NCI-H1436 treated with DMSO at 0.1 percent for 48 hours (cell line): ENCODE measurements at places on chromosomes 16 and 17.

- DNase-seq: no peak
Measured at GRCh38 chr16:48385253-48386150, at the start of gene SIAH1. Gene SIAH1, minus strand, starts transcription at chr16:48385413. Its CDS starts 22,985 bp downstream, at chr16:48362428.

DNA sequence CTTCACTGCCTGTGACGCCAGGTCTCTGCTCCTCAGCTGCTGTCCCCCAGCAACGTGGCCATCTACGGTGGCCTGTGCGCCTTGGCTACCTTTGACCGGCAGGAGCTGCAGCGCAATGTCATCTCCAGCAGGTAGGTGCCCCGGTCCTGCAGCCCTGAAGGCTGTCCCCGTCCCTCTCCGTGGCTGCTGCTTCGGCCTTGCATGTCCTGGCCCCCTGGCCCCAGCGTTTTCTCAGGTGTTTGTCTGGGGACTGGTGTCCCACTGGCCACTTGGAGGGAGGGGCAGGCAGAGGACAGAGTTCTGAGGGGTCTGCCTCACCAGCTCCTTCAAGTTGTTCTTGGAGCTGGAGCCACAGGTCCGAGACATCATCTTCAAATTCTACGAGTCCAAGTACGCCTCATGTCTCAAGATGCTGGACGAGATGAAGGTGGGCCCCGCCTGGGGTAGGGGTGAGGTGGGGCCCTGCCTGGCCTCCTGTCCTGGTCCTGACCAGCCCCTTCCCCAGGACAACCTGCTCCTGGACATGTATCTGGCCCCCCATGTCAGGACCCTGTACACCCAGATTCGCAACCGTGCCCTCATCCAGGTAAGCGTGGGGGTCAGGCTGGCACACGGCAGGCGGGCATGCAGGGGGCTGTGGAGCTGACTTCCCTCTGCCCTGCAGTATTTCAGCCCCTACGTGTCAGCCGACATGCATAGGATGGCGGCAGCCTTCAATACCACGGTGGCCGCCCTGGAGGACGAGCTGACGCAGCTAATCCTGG lies 4.4 kb downstream of the GPS1 start:
- DNase-seq: no peak

- no peak for DNase-seq
Measured at GRCh38 chr16:85005285-85006069, 5.9 kb downstream of the ZDHHC7 start.

GRCh38 chr16:50309527-50310307 lies 43.4 kb downstream of the ADCY7 start:
- no peak for DNase-seq

DNA sequence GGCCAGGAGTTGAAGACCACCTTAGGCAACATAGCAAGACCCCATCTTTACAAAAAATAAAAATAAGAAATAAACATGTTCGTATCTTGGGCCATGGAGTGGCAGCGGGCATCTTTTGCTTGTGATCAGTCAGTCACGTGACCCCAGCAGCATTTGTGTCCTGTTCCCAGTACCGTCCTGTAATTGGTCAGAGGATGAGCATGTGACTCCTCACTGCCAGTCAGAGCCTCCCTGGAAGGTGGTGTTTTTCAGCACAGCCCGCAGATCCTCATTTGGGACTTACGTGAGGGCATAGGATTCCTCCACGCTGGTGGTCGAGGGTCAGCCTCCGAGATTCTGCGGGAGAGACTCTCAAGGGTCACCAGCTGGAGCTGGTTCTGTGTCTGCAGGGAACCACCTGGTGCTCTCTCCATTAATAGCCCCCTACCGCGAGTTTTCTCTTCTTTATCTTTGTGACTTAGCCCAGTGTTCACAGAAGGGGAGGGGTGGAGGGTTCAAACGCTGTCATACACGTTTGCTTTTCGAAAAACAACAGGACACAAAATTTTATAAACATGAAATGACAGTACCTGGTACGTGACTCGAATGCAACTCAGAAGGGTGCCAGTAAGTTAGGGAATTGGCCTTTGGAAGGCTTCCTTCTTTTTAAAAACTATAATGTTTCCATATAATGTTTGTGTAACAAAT lies 17.2 kb downstream of the MRC2 start:
- no peak for DNase-seq

DNA sequence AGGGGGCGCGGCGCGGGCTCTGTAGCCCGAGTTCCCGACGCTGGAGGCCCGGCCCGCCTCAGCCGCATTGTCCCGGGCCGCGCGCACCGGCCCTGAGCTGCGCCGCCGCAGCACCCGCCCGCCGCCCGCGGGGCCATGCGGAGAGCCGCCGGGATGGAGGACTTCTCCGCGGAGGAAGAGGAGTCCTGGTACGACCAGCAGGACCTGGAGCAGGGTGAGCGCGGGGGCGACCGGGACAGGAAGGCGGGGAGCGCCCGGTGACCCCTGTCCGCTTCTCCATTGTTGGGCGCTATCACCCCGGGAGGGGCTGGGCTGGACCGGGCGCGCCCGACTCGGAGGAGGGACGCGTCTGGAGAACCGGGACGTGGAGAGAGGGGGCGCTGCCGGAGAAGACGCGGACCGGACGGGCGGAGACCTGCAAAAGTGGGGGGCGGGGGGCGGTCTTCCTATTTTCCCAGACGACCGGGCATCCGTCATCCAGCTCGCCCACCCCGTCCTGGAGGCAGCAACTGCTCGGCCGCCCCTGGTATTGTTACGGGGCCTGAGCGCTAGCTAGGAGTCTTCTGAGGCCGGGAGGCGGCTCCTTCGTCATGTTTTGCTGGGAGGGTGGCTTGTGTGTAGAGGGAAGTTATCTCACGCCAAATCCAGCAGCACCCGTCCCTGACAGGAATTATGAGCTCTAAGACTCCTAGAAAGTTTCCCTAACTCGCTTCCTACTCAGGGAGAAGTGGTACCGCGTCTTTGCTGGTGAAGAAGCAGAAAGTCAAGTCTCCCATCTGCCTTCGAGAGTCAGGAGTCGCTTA lies 678 bp downstream of the CDR2L start:
- DNase-seq: no peak

DNA sequence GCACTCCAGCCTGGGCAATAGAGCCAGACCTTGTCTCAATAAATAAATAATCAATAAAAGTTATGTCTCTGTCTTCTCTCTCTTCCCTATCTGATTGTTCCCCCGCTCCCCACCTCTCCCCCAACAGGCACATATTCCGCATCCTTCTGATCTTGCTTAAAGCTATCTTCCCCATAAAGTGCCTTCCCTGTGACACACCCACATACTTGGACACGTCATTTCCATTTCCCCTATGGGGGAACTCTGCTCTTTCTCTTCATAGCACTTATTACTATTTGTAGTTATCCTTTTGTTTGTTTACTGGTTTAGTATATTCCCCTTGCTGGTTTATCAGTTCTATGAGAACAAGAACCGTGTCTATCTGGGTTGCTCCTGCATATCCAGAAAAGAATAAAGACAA lies 14.9 kb downstream of the MYO1D start:
- DNase-seq: no peak

GRCh38 chr16:23960081-23960885 lies 124.5 kb downstream of the PRKCB start:
- DNase-seq: no peak

DNA sequence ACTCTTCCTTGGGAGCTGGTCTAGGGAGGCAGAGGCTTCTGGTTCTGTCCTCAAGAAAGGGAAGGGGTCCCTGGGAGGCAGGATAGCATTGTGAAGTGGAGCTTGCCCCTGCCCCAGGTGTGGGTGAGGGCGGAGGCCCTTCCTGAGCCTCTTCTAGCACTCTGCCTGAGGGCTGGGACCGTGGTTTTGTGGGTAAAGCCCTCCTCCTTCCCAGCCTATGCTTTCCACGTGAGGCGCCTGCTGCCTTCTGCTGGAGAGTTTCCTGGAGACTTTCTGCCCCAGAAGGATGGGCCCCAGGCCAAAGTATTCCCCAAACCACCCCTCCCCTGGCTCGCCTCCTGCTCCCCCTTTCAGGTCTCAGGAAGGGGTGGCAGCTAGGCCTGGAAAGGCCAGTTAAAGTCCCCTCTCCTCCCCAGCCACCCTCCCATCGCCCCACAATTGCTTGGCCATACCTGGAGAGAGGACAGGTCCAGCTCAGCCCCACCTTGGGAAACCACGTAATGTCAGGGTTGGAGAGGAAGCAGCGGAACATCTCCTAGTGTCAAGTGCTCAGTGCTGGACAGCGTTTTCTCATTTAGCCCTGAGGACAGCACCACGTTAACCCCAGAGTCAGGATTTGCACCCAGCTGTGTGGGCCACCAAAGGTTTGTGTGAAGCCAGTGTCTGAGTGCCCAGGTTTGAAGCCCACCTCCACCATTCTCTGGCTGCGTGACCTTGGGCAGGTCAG lies 5.6 kb downstream of the SBK1 start:
- DNase-seq: no peak

- DNase-seq: peak; percentile 38
Measured at GRCh38 chr16:71883849-71884638, at the start of gene ZNF821. Gene ZNF821, minus strand, starts transcription at chr16:71884182. Its CDS starts 4,236 bp downstream, at chr16:71879946.

GRCh38 chr17:7838090-7839075 lies 4.4 kb downstream of the KDM6B start:
- no peak for DNase-seq

GRCh38 chr16:4404247-4404966 lies 12.0 kb downstream of the CORO7 start:
- no peak for DNase-seq

DNA sequence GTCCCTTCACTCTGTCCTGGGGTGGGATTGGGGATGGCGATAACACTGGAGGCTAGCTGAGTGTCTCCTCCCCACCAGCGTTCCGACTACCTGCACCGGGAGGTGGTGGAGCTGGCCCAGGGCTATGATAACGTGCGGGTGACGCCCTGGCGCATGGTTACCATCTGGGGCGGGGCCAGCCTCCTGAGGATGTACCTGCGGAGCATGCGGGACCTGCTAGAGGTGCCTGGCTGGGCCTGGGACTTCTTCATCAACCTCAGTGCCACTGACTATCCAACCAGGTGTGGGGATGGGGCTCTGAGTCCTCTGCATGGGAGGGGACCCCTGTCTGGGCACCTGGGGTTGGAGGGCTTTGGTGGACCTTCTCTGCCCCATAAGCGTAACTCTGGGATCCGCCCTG lies 8.8 kb downstream of the XYLT2 start:
- DNase-seq: no peak
